Natural killer cell (primary cell): ENCODE measurements at places on chromosomes 5 and 9. TPM values are rescaled to one million over a fixed set of nuclear protein-coding genes. Genes with fewer than 3 reads are reported as not detected.

CRHBP gene
- total RNA-seq, result 0.84 TPM

ASTN2 gene
- 3.2 TPM for total RNA-seq

DNA sequence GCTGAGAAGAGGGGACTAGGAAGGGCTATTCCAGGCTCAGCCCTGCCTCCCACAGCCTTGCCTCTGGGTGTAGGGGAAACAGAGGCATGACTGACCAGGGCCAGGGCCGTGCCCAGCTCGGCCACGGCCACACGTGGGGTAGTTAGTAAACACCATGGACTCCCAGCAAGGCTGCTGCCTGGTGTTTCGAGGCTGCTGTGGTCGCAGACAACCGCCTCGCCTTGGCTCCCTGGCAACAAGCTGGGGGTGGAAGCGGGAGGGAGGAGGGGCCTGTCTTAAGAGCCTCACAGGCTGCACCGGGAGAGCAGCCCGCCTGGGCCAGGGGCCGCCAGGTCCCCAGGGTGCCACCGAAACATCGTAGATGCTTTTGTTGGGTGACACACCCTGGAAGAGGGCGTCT lies 90.2 kb upstream of the CACNA1B start:
- no peak overlapping the region for H3K27ac ChIP-seq
- H3K27me3 ChIP-seq, result no peaks in the 10 kb centered on the region
- no peak overlapping the region for H3K4me3 ChIP-seq
- DNase-seq, result no peak
- H3K4me1 ChIP-seq, result no peaks in the 10 kb centered on the region

- H3K27ac ChIP-seq, result no peak overlapping the region
- no peaks in the 10 kb centered on the region for H3K36me3 ChIP-seq
- H3K27me3 ChIP-seq, result no peaks in the 10 kb centered on the region
Observed at GRCh38 chr5:112594941-112595340, 142.7 kb upstream of the APC start.

- no peak overlapping the region for H3K4me3 ChIP-seq
- no peaks in the 10 kb centered on the region for H3K27me3 ChIP-seq
- DNase-seq, result no peak
- no peak overlapping the region for H3K27ac ChIP-seq
Observed at GRCh38 chr9:36389590-36389989, 10.5 kb downstream of the RNF38 start.

GRCh38 chr5:19837536-19838174 lies 150.3 kb downstream of the CDH18 start:
- no peaks in the 10 kb centered on the region for H3K36me3 ChIP-seq
- no peak for DNase-seq
- no peaks in the 10 kb centered on the region for H3K27me3 ChIP-seq
- H3K4me3 ChIP-seq, result no peak overlapping the region
- H3K4me1 ChIP-seq, result no peaks in the 10 kb centered on the region

DNA sequence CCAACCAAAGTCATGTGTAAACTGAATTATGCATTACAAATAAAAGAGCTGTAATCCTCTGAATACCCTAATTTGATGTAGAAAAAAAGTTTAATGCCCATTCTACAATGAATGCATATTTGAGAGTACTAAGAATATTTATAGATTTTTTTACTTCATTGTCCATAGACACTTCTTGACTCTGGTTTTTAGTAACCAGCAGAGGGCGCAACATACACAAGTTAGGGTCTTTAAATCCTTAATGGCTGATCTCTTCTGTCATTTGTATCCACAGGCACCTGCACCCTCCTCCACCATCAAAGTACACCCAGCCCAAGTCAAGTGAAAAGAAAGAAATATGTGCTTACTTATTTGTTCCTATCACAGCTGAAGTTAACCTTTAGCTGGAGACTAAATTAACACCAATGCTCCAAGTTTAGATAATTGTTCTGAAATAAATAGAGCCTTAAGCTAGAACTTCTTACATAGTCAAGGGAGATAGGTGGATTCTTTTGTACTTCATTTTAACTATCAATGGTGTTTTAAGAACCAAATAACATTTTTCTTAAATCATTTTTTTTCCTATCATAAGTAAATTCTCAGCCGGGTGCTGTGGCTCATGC lies 524.2 kb upstream of the DAB2 start:
- H3K27me3 ChIP-seq, result no peaks in the 10 kb centered on the region
- H3K36me3 ChIP-seq, result no peaks in the 10 kb centered on the region
- H3K4me3 ChIP-seq, result no peak overlapping the region
- peak; percentile 87 for DNase-seq
- H3K4me1 ChIP-seq, result no peaks in the 10 kb centered on the region

- no peak for DNase-seq
- H3K4me1 ChIP-seq, result no peaks in the 10 kb centered on the region
- H3K36me3 ChIP-seq, result no peaks in the 10 kb centered on the region
- no peak overlapping the region for H3K27ac ChIP-seq
- no peaks in the 10 kb centered on the region for H3K27me3 ChIP-seq
Observed at GRCh38 chr9:106885451-106885850, 22.5 kb downstream of the ZNF462 start.

- no peaks in the 10 kb centered on the region for H3K27me3 ChIP-seq
- no peak overlapping the region for H3K27ac ChIP-seq
- no peak overlapping the region for H3K4me3 ChIP-seq
Observed at GRCh38 chr5:15932066-15932465, 247.5 kb downstream of the MARCHF11 start.
